H7 (cell line): ENCODE measurements at places on chromosomes 4 and X.
A peak's percentile ranks its signal among the peaks of the same experiment; 100 is the strongest.

DNA sequence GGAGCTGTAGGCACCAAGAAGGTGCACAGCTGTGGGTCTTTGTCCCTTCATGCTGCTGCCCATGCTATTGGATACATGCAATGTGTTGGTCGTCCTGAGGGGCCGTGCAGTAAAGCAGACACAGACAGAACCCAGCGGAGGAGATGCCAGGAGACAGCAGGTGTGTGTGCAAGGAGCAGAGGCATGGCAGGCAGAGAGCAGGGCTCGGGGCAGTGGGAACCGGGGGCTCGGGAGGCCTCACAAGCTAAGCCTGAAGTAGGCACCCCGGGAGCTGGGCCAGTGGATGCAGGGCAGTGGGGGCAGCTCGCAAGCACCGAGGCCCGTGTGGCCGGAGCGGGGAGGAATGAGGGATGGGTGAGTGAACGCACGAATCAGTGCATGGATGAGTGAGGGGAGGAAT is 13.2 kb downstream of the HTRA3 start:
- DNase-seq: no peak

- peak; percentile 47 for DNase-seq
Observed at GRCh38 chr4:2243681-2244380, 1.9 kb upstream of the HAUS3 start.

- DNase-seq: peak; percentile 20
Observed at GRCh38 chrX:85109235-85109634, 105.6 kb downstream of the APOOL start.

DNA sequence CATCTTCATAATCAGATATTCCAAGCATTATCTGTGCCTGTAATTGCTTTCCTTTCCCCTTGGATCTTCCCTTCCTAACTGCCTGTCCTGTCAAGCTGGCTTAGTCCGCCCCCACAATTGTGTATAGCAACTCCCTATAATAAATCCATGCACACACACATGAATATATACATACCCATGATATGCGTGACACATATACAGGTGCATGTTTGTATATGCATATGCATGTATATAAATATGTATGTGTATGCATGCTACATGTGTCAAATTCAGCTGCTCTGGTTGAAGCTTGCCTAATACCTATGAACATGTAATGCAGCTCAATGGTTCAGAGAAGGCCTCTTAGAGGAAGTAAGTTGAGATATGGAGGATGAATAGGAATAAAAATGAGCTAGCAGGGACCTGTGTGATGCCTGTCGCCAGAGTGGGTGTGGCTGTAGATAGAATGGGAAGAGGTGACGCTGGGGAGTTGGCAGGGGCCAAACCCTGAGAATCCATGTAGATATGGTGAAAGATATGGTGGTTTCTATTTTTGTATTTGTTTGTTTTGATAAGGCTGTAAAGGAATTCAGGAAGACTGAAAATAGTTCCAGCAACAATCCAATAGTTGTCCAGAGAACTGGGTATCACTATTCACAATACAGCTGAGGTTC is 595.0 kb upstream of the BOD1L1 start:
- DNase-seq: no peak

DNA sequence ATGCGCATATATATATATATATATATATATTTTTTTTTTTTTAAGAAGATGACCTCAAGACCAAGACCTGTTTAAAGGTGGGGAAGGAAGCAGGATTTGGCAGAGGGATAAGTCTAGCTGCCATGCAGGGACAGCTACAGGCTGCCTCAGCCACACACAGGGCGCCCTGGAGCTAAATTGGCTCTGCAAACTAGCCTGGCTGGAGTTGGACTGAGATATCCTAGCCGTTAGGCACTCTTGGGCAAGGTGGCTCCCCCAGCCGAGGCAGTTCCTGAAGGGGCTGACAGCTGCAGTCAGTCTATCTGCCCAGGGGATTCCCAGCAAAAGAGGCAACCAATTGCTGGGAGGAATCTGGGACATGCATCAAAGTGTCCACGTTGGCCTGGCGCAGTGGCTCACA is 21.9 kb downstream of the TRIML1 start:
- DNase-seq: no peak

DNA sequence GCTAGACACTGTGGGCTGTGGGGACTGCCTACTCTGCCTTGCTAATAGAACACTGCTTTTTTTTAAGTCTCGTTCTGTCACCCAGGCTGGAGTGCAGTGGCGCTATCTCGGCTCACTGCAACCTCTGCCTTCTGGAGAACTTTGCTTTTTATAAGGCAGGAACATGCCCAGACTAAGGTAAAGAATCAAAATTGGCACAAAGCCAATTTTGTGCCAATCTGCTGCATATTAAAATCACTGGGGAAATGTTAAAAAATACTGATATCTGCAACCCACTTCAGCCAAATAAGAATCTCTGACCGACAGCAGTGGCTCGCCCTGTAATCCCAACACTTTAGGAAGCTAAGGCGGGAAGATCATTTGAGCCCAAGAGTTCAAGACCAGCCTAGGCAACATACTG is 36.5 kb upstream of the CEP135 start:
- DNase-seq: no peak

DNA sequence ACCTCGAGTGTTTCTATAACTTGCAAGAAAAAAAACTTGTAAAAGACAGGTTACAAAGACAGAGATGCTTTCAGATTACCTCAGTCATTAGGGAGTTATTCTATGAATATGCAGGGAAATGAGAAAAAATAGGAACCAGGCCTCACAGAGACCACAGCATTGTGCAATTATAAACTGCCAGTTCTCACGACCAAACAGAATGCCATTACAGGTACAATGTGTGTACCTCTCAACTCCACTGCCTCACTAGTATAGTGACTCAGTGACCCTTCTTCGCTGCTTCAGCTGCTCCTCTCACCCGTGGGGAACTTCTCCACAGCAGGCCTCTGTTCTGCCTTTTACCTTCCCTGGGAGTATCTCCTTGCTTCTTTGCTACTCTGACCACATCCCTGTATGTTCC is 2.3 kb upstream of the HTATSF1 start:
- no peak for DNase-seq

DNA sequence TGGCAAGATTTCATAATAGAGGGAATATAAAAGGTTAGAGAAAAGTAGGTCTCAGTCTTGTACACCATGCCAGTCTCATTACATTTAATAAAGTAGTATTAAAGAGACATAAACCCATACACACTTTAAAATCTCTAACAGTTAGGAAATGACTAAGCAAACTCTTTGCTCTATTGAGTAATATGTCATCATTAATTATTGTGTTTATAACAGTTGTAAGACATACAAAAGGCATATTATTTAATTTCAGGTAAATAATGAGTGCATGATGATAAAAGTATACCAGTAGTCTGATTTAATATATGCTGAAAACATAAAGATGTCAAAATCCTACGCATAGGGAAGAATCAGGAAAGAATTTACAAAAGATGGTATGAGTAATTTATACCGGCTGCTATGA is 31.0 kb upstream of the FGG start:
- DNase-seq: no peak

- DNase-seq: no peak
Observed at GRCh38 chr4:42341518-42342026, 55.7 kb upstream of the SHISA3 start.

- no peak for DNase-seq
Observed at GRCh38 chr4:183185559-183185958, 86.5 kb downstream of the WWC2 start.

GRCh38 chr4:69167300-69167699 is 47.2 kb downstream of the UGT2B11 start:
- no peak for DNase-seq

- DNase-seq: no peak
Observed at GRCh38 chr4:6338175-6338950, 68.7 kb downstream of the WFS1 start.
